BE2C (cell line): ENCODE measurements at places on chromosomes 6 and 20.

DNA sequence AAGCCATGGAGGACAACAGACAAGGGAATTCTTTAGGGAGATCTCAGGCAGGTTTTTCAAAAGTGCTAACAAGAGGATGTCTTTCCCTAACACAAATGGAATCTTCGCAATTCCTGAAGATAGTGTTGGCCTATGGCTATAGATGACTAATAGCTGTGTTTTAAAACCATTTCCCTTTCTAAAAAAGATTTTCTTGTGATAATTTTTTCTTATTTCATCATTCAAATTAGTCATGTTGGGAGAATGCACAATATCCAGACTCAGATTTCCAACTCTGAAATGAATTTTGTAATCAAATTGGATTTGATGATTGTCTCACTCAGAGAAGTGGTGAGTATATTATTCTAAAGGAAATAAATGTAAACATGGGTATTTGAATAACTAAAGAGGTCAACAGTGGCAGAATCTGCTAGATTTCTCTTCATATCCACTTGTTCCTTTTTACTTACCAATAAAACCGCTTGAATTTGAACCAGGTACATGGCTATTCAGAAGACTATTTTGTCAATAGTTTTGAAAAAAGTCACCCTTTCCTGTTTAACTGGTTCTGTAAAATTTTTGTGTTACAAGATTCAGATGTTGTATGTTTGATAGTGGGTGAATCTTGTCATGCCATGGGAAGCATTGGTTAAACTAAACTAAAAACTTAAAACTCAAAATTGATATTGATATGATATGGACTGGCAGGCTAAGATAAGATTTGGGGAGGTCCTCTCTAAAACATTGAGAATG lies 1223.7 kb upstream of the EYS start:
- DNase-seq, result no peak

GRCh38 chr6:34457742-34458735 lies 7.8 kb upstream of the PACSIN1 start:
- peak; percentile 48 for DNase-seq

DNA sequence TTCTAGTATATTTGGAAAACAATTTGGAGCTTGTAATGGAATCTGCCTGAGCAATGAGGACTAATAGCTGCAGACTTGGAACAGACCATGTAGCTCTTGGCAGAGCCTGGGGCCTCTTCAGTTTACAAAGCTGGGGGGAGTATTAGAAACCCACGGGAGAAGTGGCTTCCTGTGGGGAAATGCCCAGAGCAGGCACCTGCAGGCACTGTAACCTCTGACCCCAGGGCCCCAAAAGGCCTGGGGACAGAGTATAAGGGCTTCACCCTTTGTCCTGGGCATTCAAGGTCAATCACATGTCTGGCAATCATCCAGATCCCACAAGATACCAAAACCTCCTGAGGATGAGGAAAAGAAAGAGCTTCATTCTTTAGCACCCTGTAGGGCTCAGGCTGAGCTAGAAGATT lies 19.4 kb downstream of the PKIG start:
- no peak for DNase-seq

DNA sequence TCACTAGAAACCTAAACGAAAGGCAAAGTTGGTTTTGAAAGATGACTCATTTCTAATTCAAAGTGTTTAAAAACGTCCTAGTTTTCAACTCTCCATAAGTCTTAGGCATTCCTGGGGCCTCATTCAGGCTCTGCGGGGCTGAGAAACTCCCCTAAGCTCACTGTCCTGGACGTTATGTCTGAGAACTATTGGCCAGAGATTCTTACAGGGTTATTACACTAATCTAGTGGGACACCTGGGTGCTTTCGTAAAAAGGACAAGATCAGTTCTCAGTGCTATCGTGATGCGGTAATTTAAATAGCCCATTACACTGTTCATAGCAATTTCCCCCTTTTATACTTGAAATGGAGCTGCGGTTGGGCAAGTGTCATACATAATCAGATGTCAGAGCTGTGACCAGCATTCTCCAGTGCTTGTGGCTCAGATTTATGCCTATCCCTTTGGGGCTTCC lies 280.9 kb downstream of the QKI start:
- DNase-seq, result no peak

- DNase-seq, result no peak
Observed at GRCh38 chr6:166277018-166277417, 31.2 kb downstream of the PRR18 start.

- DNase-seq, result no peak
Observed at GRCh38 chr6:158262755-158263154, 49.5 kb upstream of the TULP4 start.

DNA sequence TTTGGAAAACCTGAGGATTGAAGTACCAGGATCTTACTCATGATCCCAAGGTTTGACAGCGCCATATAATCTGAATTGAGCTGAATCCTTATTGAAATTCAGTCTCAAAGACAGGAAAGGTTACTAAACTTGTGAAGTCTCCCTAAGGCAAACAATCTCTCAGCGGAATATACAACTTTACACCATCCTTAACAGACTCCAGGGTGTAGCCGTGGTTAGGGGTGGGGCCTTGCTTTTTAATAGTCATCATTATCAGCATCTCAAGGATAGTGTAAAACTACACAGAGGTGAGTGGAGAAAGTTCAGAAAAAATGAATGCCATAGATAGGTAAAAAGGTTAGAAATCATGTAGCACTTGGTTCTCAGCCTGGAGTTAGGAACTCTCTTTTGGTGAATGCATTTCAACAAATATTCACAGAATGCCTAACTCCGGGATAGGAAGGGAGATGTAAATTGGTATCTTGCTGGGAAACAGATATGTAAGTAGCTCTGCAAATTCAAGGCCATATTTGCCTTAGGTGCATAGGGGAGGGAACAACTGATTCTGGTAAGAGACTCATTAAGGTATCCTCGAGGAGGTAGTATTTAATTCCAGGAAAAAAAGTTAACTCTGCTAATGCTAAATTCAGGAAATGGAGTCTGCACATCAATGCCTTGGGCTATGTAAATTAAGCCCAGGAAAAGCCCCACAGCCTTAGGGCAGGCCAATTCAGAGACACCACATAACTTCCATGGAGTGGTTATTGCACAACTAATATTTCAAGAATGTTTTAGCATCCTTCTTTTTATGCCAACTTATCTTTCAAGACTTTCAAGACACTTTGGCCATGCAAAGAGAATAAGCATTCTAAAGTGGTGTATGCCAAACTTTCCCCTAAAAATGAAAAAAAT lies 61.6 kb downstream of the SNAP25 start:
- no peak for DNase-seq

DNA sequence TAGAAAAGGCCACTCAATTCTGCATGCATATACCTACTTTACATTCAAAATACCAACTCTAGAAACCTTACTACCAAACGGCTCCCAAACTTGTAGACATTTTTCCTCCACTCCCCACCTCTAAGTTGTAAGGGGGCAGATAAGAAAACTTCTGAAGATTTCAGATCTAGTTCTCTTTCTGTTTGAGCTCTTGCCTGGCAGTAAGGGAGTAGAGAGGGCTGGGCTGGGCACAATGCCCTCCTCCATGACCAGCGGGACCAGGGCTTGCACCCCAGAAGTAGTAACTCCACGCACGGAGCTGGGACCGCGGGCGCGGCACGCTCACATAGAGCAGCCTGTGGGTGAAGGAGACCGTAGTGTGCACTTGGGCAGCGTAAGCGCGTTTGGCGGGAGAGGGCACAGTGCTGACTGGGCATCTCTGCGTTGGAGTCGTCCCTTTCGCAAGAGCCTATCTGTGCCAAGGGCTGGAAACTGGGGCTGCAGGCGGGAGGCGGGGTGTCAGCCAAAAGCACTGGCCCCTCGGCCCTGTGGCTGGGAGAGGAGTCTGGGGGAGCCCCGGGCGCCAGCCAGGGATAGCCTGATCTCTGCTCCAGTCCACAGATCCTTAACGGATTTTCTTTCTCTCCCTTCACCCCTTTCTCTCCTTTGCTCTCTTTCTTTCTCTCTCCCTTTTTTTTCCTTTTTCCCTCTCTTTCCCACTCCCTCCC lies 32.4 kb downstream of the PHACTR1 start:
- peak; percentile 11 for DNase-seq

DNA sequence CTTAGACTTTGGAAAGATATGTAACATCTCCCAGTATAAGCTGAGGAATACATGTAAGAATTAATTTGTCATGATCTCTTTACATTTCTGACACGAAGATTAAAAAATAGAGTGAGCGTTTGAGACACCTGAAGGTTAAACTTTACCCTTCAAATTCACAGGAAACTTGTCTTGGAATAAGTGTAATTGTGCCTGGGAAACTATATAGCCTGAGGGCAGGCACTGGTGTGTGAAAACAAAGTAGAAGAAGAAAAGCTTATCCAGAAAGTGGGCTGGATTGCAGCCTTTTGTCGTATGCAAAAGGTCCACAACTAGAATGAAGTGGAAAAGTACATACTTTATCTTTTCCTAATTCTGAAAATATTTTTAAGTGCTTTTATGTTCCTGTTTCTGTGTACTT lies 275.7 kb upstream of the TCF21 start:
- no peak for DNase-seq

- DNase-seq, result no peak
Observed at GRCh38 chr20:10465135-10465534, 30.0 kb downstream of the SLX4IP start.

DNA sequence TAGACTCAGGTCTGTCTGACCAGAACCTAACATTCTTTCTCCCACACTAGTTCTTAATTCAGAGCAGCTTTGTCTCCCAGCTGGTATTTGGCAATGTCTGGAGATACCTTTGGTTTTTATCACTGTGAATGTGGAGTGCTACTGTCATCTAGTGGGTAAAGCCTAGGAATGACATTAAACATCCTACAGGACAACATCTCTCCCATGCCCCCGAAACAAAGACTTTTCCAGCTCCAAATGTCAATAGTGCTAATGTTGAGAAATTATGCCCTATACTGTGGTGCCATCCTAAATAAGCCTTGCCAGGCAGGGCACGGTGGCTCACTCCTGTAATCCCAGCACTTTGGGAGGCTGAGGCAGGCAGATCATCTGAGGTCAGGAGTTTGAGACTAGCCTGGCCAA lies 4.2 kb upstream of the TTPAL start:
- DNase-seq, result no peak

- DNase-seq, result peak; percentile 68
Observed at GRCh38 chr6:108966855-108967755, 118.9 kb downstream of the ARMC2 start.

DNA sequence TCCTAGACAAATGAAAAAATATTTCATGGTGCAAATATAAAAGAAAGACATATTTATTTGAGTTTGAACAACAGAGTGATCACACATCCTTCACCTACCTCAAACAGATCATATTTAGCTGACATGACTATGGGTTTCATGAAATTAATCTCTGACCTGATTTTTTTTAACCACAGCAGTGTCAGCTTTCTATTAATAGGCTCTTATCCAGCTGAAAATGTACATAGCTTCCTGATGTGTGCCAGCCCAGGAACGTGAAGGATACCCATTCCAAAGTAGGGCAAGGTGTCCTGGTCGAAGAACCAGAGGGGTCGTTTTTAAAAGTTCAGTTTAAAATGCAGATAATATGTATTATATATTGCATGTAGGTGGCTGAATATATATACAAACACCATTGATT lies 19.8 kb downstream of the TRDN start:
- no peak for DNase-seq

DNA sequence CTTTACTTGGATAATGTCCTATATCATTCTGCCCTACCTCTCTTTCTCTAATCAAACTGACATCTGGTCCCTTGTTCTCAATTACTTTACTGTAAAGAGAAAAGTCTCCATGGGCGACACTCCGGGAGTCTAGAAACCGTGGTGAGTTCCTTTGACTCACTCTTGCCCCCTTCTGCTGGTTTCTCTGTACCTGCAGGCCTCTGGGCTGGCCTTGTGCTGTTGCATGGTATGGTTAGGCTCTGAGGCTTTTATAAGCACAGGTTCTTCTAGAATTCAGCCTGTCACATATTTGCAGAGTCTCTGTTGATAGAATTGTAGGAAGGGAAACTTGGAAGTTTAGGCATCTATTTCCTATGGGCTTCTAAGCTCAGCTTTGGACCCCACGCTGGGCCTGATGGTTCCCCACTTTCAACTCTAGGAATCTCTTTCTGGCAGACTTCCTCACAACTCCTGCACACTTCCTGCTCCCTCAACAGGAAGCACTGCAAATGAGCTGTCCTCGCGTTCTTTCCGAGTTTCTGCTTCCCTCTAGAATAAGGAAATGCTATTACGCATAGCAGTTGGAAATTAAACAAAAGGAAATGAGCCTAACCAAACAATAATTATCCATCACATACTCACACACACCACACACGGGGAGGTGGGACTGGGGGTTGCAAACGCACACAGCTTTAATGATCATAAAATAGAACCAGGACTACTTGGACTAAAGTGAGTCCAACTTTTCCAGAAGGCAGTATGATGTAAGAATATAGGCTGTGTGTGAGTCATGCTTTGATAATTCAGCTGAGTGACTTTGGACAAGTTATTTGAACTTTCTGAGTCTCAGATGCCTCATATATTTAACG lies 683.3 kb downstream of the QKI start:
- no peak for DNase-seq

GRCh38 chr20:58976061-58976730 lies 4.9 kb upstream of the NELFCD start:
- DNase-seq, result no peak

GRCh38 chr6:147287869-147288271 lies 83.7 kb downstream of the STXBP5 start:
- DNase-seq, result no peak

DNA sequence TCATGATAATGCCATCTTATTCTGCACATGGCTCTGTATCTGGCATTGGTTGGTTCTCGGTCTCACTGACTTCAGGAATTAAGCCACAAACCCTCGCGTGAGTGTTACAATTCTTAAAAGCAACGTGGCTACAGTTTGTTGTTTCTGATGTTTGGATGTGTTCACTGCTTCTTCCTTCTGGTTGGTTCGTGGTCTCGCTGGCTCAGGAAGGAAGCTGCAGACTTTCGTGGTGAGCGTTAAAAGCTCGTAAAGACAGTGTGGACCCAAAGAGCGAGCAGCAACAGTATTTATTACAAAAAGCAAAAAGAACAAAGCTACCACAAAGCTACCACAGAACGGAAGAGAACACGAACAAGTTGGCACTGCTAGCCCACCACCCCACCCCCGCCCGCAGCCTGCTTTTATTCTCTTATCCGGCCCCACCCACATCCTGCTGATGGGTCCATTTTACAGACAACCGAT lies 51.1 kb downstream of the MYLIP start:
- DNase-seq, result no peak

GRCh38 chr6:33716890-33717632 lies 5.6 kb upstream of the UQCC2 start:
- DNase-seq, result no peak

- peak; percentile 44 for DNase-seq
Observed at GRCh38 chr6:170159022-170159965, 131.6 kb downstream of the DLL1 start.

DNA sequence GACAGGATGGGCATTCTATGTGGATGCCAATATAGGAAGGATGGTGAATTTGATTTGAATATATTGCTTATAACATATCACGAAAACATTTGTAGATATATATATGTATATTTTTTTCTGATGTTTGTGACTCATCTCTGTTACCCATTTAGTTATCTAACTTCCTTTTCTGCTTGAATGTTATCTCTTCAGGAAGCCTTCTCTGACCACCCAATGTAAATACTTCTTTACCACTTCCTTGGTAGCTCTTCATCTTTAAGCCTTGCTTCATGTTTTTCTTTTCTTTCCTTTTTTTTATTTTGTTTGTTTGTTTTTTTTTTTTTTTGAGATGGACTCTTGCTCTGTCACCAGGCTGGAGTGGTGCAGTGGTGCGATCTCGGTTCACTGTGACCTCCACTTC lies 260.5 kb upstream of the EPHA7 start:
- no peak for DNase-seq

GRCh38 chr6:101614774-101615173 lies 221.3 kb downstream of the GRIK2 start:
- DNase-seq, result no peak
